ENCODE measurements at places on chromosomes 12 and 14.

DNA sequence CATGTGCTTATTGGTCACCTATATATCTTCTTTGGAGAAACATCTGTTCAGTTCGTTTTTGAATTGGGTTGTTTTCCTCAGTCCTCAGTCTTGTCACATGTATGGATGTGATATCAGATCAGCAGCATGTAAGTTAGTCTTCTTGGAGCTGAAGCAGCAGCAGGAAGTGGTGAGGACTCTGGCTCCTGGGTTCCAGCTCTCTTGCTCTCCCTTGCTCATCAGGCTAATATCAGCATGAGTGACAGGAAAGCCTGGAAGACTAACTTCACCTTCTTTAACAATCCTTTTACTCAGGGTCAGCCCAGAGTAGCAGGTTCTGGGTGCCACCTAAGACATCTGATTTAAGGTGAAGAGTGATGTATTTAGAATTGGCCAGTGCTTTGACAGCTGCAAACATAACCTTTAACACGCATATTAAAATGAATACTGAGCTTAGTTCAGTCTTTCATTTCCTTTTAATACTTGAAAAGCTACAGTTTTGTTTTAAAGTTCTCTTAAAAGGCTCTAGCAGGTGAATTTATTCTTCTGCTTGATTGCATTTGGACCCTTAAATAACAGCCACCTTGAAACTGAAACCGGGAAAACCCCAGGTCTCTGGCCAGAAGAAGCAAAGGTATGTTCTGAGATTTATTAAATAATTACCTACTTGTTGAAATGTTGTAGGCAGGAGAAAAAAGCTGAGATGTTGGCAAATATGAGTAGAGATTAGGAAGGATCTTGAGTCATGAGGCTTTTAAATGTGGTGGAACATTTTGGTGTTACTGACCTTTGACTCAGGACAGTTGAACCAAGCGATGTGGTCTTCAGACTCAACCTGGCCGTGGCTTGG lies 54.3 kb downstream of the DRAM1 start:
- DNase-seq = no peak

- peak; percentile 60 for DNase-seq
Measured at GRCh38 chr12:75660107-75660530, 148.7 kb upstream of the KRR1 start.

GRCh38 chr14:105411985-105412770 lies 7.4 kb upstream of the MTA1 start:
- no peak for DNase-seq

DNA sequence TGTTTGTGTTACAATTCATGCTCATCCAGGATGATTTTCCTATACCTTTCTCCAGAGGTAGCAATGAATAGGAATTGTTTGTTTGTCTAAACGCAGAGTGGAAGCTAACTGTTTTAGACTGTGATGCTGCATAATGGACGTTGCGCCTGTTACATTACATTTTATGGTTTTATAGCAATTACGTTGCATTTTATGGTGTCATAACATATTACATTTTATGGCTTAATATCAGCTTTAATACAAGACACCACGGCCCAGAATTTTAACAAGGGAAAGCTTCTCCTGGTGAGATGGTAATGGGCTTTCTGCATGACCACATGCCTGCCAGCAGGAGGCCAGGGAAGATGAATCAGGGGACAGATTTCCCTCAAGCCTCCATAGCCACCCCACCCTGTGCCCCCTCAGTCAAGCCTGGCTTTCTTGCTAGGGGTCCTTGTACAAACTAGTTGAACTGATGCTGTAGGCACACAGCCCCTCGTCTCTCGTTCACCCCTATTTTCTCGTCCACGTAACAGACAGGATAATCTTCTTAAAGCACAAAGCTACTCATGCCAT lies 56.5 kb downstream of the HSPB8 start:
- no peak for DNase-seq

GRCh38 chr14:70045844-70046535 lies 142.8 kb downstream of the SLC8A3 start:
- DNase-seq = no peak

DNA sequence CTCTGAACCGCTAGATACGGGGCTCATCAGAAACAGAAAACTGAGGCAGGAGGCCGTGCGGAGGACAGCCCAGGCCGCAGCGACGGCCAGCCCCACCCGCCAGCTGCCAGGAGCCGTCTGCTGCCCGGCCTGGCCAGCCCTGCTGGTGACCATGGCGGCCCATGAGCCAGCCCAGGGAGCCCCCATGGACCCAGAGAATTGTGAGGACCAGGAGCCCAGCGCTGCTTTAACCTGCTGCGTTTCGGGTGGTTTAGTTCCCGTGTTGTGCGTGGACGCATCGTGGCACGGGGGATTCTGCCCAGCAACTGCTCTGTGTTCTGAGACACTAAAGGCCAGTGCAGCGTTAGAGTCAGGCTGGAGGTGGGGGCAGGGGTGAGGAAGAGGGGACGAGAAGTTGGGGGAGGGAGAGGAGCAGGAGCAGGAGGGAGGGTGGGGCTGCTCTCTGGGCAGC lies 44.2 kb downstream of the NOC4L start:
- no peak for DNase-seq

DNA sequence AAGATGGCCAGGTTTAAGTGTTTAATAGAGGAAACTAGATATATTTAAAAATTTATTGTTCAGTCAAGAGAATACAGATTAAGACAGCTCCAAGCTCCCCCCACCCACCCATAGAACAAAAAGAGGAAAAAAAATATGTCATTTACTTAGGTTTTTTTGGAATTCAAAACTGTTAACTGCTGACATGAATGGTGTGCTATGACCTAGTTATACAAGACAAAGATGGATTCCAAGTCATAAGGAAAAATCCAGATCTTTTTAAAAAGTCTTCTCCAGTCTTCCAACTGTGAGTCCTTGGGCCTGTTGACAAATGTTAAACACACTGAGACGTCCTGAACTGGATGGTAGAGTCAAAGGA lies 1.3 kb upstream of the SETD1B start:
- DNase-seq = no peak

DNA sequence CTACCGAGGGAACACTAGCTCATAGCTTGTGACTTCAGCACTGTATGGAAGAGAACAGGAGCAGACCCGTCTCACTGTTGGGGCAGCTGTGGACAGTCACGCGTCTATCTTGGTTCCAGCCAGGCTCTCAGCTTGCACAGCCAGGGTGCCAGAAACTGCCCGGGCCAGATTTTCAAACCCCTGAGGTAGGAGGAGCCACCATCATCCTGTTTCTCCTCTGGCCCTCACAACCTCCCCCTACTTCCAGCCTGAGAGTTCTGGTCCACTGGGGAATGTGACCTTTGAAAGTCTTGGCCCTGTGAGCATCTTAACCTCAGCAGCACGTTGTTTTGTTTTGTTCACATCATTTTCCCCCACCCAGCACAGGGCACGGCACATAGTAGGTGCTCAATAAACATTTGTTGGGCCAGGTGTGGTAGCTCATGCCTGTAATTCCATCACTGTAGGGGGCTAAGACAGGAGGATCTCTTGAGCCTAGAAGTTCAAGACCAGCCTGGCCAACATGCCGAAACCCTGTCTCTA lies 50.4 kb downstream of the PSMA6 start:
- DNase-seq = no peak

GRCh38 chr14:101337053-101337452 lies 224.2 kb upstream of the DIO3 start:
- no peak for DNase-seq

DNA sequence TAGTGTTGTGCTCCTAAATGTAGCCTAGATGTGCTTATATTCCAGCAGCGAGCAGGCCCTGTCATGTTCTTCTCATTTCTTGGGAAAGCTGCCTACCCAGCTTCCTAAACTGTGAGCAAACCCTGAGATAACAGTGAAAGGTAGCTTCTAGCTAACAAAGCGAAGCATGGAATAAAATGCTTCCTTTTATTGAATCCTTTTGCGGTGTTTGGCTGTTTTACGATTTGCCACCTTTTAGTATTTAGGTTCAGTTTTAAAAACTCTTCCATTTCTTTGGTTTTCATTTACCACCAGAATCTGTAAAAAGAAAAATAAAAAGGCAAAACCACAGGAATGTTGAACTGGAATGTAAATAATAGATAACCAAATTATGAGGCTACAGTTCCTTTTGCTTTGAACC lies 5.0 kb upstream of the PKP2 start:
- DNase-seq = no peak

GRCh38 chr14:71228711-71229110 lies 321.5 kb downstream of the PCNX1 start:
- no peak for DNase-seq

- DNase-seq = no peak
Measured at GRCh38 chr14:95226801-95227200, 69.5 kb upstream of the DICER1 start.

DNA sequence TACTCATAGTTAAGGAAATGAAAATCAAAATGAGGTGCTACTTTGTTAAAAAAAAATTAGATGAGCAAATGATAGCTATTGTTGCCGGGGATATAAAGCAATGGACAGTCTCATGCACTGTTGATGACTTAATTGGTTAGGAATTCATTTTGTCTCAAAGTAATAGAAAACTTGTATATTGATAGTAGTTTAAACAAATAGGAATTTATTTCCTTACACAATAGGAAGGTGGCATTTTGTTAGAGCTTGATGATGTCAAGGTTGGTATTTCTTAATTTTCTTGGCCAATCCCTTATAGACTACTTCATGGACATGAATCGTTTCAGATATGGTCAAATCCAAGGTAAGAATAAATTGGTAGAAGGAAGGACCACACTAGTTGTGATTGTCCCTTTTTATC lies 7.8 kb downstream of the PRPF39 start:
- DNase-seq = no peak

DNA sequence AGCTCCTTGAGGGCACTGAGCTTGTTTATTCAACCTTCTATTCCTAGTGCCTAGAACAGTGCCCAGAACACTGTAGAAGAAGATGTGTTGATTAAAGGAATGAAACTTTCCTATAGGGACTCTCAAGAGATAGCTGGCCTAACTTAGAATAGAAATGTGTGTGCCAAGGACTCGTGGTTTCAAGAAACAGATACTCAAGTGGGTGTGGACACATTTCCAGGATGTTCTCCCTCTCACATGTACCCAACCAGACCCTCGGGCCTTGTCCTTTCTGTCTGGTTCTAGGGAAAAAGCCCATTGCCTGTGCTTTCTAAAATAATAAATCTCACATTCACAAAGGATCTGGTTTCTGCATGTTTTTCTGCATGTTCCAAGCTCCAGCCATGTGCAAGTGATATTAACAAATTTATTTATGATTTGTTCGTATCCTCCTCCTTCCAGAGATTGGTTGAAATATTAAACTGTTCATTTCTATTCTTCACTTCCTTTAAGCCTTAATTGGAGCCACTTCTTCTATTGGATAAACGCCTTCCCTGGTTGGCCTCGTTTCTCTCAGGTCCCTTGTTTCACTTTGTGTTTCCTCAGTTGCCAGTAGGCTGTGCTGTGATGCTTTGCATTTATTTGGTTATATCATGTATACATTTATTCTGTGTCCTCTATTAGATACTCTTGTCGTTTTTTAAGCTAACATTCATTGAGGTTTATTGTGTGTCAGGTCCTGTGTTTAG lies 89.8 kb downstream of the CRADD start:
- DNase-seq = no peak

GRCh38 chr14:75718199-75718598 lies 57.2 kb downstream of the TTLL5 start:
- no peak for DNase-seq

- peak; percentile 44 for DNase-seq
Measured at GRCh38 chr12:59084511-59085375, 164.4 kb upstream of the LRIG3 start.

GRCh38 chr12:109701064-109701463 lies 12.6 kb upstream of the FAM222A start:
- DNase-seq = no peak

DNA sequence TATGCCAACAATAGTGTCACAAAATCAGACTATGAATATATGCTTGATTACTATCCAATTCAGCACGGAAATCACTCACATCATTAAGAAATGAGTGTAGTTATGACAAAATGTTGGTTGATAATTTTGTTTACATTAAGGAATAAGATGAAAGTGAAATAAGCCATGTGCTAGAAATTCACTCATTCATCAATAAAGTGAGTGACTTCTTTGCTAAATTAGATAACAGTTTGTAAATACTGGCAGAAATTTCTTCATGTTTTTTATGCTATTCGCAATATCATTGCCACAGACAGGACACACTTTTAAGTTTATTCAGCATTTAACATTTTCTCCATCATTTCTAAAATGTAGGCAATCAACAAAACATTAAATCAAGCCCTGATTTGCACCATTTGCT lies 147.5 kb upstream of the FSCB start:
- DNase-seq = no peak

DNA sequence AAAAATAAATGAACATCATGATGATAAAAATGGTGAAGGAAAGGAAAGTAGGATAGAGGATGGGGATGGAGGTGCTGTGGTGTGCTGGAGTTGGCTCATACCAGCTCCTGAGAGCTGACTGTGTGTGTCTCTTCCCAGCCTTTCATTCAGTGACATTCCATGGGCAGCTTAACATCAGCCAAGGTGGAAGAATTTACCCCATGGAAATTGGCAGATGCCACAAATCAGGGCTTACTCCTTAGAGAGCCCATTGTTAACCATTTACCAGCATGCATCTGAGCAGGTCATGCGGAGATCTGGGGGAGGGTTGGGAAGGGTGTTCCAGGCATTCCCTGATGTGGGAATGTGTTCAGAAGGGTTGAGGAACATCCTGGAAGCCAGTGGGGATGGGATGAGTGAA lies 164.7 kb upstream of the MYL2 start:
- no peak for DNase-seq

GRCh38 chr12:127025545-127025944 lies 1241.4 kb upstream of the TMEM132C start:
- no peak for DNase-seq

DNA sequence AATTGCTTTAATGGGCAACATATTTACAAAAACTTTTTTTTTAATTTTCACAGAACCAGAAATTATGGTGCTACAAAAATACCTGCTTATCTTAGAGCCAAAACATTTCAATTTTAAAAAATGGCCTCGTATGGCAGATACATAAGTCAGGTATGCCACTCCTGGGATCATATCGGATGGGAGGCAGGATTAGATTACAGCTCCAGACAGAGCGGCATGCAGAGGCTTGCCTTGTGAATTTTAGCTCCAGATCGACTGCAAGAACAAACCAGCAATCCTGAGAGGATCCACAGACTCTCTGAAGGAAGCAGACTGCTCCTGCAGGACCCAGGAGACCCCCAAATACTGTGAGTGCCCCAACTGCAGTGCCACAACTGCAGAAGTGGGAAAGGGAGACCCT lies 169.3 kb upstream of the AMIGO2 start:
- DNase-seq = no peak

GRCh38 chr14:73663548-73664212 lies 18.9 kb downstream of the DNAL1 start:
- no peak for DNase-seq

DNA sequence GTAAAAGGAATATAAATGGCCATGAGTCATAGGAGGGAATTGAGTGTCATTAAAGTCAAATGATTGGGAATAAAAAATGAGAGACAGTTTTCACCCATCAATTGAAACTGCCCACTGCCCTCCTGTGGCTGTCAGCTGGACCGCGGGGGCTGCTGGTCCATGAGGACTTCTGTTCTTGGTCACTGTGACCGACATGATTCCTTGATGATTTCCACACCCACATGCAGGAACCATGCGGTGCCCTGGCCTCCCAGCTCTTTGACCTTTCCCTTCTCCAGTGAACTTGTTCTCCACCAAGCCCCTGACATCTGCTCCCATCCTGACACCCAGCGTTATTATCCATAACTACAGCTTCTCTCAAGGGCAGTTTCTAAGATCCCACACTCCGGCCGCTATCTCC lies 48.4 kb downstream of the C12orf75 start:
- no peak for DNase-seq
